ENCODE measurements at places on chromosomes 5 and 9.

DNA sequence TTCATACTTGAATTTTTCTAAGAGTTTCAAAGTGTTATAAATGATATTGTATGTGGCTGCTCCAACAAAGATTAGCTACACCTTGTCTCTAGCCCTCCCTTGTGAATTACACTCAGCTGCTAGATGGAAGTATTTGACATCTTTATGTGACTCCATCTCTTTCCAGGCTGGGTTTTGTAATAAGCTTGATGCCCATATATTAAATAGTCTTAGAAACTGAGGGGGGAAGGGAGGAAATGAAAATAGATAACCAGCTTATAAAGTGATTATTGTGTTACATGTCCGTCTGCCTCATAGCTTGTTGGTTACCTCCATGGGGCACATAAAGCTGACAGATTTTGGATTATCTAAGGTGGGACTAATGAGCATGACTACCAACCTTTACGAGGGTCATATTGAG is 63.4 kb downstream of the CD180 start:
- no peak for DNase-seq

DNA sequence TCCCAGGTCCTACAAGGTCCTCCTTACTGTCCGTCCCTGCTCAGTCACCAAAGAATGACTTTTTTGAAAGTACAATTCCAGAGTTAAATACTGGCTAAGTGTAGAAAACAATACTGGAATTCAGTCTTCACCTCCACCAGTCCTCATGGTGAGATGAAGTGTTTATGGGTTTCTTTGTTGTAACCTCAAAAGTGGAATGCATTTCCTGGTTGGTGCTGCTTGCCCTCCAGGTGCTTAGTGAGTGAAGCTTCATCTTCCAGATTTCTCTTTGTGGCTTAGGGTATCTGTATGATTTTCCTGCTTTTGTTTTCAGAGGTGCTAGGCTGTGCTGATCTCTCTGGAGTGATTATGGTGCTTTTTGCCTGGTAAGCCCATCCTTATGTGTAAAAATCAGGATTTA is 49.4 kb upstream of the DHFR start:
- DNase-seq, result no peak

DNA sequence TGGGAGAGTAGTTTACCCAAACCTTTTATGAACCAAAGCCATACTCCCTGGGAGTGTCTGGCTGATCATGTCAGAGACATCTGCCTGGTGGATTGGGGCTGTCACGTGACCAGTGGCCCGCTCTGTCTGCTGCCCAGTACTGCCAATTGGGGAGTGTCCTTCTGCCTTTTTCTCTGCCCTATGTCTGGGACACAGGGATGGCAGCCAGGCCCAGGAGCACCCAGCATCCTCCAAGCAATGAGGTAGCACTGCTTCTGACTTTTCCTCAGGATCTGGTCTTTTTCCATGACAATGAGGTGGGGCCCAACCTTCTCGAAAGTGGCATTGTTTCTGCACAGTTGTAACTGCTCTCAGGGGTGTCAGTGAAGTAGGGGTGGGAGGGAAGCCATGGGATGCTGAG is 21.8 kb downstream of the DAPK1 start:
- no peak for DNase-seq

- DNase-seq, result no peak
Observed at GRCh38 chr9:90830977-90831376, 29.4 kb downstream of the SYK start.

- no peak for DNase-seq
Observed at GRCh38 chr5:96318569-96319110, 114.4 kb downstream of the PCSK1 start.

DNA sequence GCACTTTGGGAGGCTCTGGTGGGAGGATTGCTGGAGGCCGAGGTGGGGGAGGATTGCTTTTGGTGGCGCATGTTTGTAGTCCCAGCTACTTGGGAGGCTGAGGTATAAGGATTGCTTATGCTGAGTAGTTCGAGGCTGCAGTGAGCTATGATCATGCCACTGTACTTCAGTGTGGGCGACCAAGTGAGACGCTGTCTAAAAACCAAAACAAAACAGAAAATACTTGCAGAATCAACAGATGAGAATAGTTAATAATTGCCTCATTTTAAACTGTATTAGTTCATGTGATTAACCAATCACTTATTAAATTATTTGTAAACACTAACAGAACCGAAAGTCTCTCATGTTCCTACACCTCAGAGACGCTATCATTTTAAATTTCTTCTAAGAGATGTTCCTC is 118.1 kb downstream of the CCDC171 start:
- no peak for DNase-seq

DNA sequence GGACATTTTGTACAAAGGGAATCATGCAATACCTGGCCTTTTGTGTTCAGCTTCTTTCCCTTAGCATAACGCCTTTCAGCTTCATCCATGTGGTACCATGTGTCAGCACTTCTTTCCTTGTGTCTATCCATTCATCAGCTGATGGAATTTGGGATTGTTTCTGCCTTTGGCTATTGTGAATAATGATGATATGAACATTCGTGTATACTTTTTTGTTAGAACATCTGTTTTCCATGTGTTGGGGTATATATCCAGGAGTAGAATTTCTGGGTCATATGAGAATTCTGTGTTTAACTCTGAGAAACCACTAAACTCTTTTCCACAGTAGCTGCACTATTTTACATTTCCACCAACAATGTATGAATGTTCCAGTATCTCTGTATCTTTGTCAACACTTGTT is 14.8 kb upstream of the PRRC2B start:
- no peak for DNase-seq

- DNase-seq, result no peak
Observed at GRCh38 chr5:97508864-97509263, 325.8 kb upstream of the RIOK2 start.

GRCh38 chr5:100676817-100677631 is 141.8 kb downstream of the FAM174A start:
- no peak for DNase-seq

- no peak for DNase-seq
Observed at GRCh38 chr5:32645246-32645645, 59.9 kb downstream of the SUB1 start.

DNA sequence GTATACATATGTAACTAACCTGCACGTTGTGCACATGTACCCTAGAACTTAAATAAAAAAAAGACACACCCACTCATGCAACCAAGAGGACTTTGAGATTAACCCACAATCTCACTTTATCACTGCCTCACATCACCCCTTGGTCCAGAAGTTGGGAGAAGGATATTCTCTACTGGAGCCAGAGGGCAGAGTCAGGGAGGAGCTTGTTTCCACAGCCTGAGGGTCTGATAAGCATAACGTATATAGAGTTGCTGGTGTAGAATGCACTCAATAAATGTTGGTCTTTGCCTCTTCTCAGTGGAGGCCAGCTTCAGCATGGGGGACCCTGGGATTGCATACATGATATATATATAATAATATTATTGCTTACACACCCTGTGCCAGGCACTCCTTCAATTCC is 10.1 kb downstream of the KCNV2 start:
- DNase-seq, result no peak

DNA sequence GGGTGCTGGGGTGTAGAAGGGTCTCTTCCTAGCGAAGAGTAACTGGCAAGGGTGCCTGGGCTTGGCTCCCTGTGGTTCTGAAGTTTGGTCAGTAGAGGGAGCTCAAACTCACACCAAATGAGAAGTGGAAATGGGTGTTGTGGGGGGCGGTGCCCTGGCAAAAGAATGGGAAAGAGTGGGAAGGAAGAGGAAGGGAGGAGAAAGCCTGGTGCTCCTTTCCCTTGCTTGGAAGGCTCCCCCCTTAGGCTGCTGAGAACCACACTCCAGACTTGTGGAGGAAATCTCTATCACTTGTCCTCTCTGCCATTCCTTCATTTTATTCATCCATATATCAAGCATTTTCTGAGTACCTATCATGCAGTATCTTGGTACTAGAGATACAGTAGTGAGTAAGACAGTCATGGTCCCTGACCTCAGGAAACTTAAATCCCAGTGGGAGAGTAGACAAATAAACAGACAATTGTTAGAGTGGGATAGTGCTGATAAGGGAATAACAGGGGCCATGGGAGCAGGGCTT is 13.0 kb downstream of the SLC4A9 start:
- DNase-seq, result peak; percentile 11

- DNase-seq, result no peak
Observed at GRCh38 chr9:91845879-91846278, 104.1 kb downstream of the ROR2 start.

DNA sequence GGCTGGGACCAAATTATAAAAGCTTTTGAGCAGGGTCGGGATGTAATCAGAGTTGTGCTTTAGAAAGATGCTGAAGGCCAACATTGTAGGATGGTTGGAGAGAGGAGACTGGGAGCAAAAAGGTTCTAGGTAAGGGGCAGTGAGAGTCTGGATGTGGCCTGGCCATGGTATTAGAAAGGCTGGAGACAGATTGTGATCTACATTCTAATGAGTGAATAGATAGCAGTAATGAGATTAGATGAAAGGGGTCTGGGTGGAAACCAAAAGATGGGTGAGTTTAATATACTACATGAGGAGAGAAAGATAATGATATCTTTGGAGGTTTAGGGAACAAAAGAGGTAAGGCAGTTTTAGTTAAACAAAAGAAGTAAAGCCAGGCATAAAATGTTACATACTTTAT is 88.8 kb upstream of the SH3GL2 start:
- no peak for DNase-seq

DNA sequence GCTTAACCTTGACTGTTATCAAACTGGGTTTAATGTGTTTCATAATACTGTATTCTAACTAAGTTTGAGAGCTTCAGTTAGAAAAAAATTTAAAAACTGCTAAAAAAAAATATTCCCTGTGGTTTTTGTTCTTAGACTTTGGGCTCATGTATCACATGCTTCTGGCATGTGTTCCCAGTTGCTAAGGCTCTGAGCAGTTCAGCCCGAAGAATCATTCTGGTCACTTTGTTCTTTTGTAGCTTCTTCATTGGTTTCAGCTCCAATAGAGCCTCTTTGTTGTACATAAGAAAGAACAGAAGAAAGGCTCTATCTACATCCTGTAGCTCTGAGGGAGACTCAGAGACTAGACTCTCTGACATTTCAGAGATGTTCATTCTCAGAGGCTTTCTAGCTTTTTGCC is 25.6 kb downstream of the KCNN2 start:
- DNase-seq, result no peak

GRCh38 chr9:19409401-19410194 is 789 bp downstream of the ACER2 start:
- no peak for DNase-seq

- no peak for DNase-seq
Observed at GRCh38 chr5:52024359-52024758, 641.1 kb downstream of the ISL1 start.

- no peak for DNase-seq
Observed at GRCh38 chr5:6436715-6437331, 11.8 kb upstream of the UBE2QL1 start.

- DNase-seq, result no peak
Observed at GRCh38 chr5:146832985-146833732, 45.4 kb downstream of the PPP2R2B start.

DNA sequence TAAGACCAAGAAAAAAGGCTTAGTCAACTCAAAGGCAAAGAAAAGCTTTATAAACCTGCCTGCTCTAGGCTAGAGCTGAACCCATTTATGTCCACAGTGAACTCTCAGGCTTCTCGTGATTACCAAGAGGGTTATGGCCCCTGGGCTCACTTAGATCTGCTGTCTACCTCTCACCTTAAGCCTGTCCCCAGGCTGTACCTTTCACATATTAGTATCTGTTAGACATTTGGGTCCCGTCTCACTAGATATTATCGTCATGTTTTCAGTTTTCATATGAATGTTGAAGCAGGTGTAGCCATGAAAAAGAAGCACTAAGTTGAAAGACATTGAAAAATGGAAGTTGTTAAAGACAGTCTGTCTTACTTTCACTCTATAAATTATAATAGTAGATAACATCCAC is 75.2 kb upstream of the COX7C start:
- DNase-seq, result no peak

GRCh38 chr9:69121155-69122081 is 52.7 kb upstream of the TJP2 start:
- DNase-seq, result peak; percentile 37

DNA sequence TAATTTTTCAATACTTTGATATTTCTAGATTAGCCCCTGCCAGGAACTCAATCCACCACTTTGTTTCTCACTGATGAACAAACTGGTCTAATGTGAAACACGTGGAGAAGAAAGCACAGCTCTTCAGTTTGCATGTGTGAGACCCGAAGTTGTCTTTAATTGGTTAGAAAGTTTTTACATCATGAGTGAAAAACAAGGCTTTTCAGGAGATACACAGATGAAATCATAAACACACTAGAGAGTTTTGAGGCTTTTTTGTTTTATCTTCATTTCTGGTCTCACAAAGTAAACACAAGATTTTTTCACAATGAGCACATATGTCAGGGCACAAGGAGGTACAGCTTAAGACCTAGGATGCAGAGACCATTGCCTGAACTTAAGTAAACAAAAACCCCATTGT is 84.5 kb upstream of the MOCS2 start:
- DNase-seq, result no peak

DNA sequence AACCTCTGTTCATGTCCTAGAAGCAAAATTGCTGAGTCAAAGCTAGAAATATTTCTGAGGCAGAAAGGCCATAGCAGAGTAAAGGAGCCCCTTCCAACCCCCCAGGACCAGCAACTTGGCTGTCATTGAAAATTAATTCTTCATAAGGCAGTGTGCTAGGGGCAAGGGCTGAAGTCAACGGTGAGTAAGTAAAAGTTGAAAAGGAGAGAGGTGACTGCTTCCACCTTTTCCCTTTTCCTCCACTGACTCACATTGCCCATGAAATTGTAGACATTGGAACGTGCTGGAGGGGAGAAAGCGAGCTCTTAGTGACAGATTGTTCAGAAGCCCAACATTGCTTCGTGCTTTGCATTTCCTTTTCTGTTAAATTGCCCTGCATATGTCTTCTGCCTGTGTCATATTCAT is 19.1 kb downstream of the GLRA1 start:
- DNase-seq, result no peak

DNA sequence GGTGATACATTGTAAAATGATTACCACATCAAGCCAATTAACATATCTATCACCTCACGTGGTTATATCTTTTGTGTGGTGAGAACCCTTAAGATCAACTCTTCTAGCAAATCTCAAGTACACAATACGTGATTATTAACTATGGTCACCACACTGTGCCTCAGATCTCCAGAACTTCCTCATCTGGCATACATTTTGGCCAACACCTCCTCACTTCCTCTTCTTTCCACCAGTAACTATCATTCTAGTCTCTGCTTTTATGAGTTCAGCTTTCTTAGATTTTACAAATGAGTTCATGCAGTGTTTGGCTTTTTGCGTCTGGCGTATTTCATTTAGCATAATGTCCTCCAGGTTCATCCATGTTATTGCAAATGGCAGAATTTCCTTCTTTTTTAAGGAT is 35.8 kb downstream of the PRKACG start:
- no peak for DNase-seq

GRCh38 chr5:158203261-158203660 is 344.3 kb upstream of the CLINT1 start:
- DNase-seq, result no peak

DNA sequence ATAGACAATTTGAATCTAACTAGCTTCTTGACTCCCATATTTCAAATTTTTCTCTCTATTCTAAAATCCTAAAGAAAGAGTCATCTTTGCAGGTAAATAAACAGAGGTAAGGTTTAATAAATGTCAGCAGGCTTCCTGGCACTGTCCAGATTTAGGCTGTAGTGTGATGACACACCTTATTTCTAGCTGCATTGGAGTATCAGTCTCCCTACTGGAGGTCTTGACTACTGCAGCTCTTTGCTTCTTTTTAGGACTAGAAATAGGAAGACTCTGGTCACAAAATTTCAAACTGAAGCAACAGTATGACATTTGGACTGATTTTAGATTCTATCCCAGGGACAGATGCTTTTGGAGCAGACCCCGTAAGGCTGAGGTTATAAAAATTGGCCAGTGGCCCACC is 40.7 kb upstream of the PPP3R2 start:
- DNase-seq, result no peak
